Choroid plexus epithelial cell (primary cell): ENCODE measurements at places on chromosomes 5 and 9.
A peak's percentile ranks its signal among the peaks of the same experiment; 100 is the strongest.

DNA sequence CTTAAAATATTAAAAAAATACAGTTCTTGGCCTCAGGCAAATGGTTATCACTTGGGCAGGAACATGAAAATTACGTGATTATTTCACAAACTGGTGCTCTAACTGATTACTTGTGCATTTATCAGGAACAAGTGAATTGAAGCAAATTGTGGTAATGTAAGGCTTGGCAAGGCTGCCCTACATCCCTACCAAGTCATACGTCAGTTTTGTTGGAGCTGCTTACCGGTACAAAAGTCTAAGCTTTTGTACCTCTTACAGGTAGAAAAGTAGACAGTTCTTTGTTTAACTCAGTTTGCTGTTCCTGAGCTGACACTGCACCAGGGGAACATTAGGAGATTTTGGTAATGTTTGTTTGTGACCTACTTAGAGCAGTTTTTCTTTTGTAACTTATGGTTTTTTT, 2.2 kb downstream of the G3BP1 start:
- DNase-seq = peak; percentile 21

GRCh38 chr5:104955479-104955878, 1392.9 kb upstream of the NUDT12 start:
- DNase-seq = no peak

DNA sequence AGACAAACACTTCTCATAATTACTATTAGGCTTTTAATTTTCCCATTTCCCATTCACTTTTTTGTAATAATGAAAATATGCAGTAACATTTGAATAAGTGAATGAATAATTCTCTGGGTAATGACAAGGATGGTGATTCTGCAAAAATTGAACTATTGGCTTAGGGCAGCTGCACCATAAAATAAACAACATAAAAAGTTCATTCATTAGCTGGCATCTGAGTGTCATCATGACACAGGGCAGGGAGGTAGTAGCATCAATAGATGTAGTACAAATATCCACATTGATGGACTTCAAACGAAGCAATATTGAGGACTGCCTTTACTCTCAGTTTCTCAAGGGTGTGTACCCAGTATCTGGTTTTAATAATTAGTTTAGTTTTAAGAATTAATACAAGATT, 4.9 kb downstream of the MEGF10 start:
- no peak for DNase-seq

DNA sequence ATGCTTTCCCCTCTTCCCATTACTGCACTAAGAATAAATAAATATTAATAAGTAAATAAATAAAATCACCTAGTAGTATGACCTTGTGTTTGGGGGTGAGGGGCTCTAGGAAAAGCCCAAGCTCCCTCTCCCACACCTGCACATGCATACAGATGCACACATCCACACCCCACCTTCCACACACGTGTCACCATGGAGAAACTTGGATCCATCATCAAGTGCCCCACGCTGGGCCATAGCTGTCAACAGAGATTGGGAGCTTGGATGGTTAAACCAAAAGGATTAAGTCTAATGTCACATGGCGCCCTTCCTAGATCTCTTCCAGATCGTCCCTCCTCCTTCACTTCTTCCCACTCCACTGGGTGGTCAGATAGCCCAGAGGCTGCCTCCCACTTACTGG, 37.0 kb downstream of the TMEM215 start:
- DNase-seq = no peak

GRCh38 chr5:163938595-163938994, 433.2 kb downstream of the MAT2B start:
- DNase-seq = peak; percentile 52

DNA sequence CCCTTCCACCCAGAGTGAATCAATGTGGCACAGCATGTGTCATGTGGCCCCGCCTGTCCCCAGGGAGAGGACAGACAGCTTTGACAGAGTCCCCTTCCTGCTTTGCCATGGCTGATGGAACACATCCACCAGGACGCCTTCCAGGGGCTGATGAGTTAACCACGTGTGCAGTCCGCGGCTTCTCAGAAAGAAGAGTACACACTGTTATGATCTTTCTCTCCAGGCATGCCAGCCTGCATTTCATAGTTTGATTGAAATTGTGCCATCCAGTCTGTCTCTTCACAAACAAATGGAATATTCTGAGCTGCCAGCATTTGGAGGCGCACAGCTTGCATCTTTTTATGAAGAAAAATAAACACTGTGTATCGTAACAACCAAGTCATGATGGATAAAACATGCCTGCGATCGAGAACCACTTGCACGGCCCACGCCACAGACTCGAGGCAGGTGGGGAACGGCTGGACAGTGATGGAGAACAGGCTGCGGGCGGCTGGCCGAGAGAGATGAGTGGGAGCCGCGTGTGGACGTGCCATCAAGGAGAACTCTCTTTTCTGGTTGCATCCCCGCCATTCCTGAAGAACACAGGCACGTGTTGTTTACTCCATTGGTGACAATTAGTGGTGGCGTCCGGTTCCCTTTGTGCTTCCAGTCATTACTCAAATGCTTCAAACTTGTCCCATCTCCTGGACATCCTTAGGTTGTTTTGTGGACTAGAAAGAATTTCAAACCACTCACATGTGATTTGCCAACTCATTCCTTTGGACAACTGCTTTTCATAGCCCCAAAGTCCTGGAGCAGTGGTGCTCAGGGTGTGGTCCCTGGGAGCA, 220.2 kb downstream of the AGTPBP1 start:
- DNase-seq = no peak

GRCh38 chr5:176870110-176870591, 29.0 kb downstream of the HK3 start:
- peak; percentile 48 for DNase-seq

- peak; percentile 96 for DNase-seq
Measured at GRCh38 chr9:107489687-107490605, at the start of gene KLF4. KLF4 (minus strand) TSS chr9:107489769; CDS start chr9:107489172, 597 bp downstream.

- DNase-seq = no peak
Measured at GRCh38 chr5:107359916-107360234, 310.9 kb downstream of the EFNA5 start.

DNA sequence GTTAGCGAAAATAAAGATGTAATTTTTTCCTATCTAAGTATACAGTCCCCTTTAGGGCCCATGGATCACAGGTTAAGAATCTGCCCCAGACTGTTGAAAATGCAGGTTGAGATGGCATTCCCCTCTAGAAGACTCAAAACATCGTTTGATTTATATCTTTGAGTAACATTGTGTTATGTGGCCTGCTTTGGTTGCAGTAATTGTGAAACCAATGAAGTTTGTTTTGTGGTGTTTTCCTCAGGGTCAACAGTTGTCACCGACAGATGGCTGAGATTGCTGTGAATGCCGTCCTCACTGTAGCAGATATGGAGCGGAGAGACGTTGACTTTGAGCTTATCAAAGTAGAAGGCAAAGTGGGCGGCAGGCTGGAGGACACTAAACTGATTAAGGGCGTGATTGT, 7.8 kb downstream of the CCT5 start:
- DNase-seq = no peak

GRCh38 chr9:19732441-19732951, 56.3 kb downstream of the SLC24A2 start:
- DNase-seq = no peak

- peak; percentile 3 for DNase-seq
Measured at GRCh38 chr5:163658702-163659567, 153.5 kb downstream of the MAT2B start.

GRCh38 chr5:149526845-149527590, 24.2 kb downstream of the CSNK1A1 start:
- peak; percentile 39 for DNase-seq

GRCh38 chr5:115898656-115899055, 56.9 kb downstream of the AP3S1 start:
- peak; percentile 30 for DNase-seq
